GM12865 (cell line): ENCODE measurements at places on chromosomes 5 and 9.

GRCh38 chr9:134486596-134486995 is 155.0 kb upstream of the COL5A1 start:
- no peak for DNase-seq

DNA sequence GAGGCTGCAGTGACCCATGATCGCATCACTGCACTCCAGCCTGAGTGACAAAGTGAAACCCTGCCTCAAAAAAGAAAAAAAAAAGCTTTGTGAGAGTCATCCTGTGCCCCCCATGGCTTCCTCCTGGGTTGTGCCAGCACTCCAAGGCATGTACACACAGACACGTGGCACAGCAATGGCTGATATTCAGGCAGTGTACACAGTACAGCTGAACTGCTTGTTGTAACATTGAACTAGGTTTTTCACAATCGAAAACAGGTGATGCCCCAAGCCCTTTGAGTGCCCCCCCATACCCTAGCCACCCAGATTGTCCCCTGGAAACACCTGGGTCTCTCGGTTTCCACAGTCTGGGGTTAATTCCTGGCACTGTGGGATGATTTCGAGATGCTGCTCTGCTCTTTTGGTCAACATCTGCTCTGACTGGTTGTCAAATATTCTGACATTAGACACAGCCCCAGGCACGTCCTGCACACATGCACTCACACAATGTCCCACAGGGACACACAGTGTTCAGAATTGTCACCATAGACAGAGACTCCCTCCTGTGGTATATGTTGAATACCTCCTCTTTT is 9.2 kb downstream of the SPINK4 start:
- peak; percentile 58 for DNase-seq

DNA sequence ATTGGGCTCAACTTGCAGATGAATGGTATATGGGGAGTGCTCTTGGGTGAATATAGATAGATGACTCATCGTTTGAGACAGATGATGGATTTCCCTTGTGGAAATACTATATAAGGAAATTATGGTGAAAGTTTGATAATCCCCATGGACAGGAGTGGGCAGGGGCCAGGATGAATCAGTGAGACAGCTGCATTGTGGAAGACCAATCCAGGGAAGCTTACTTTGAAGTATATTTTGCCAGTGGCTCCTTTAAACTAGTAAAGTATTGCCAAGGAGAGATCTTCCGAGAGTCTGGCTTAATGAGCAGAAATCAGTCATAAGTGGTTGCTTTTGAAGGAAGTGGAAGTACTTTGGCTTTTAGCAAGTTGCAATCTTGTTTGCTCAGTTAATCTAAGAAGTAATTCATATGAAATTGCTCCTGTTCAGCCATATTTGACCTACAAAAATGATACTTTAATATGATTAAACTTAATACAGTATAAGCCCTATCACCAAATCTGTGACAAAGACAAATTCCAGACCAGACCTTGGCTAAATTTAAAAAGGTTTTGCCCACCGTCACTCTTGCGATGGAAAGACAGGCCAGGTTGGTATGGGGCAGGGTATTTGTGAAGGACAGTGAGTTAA is 9.3 kb upstream of the TNC start:
- no peak for DNase-seq

- DNase-seq, result no peak
Observed at GRCh38 chr5:16675806-16676205, 59.0 kb upstream of the RETREG1 start.

- no peak for DNase-seq
Observed at GRCh38 chr9:112408275-112408674, 28.4 kb downstream of the HSDL2 start.

DNA sequence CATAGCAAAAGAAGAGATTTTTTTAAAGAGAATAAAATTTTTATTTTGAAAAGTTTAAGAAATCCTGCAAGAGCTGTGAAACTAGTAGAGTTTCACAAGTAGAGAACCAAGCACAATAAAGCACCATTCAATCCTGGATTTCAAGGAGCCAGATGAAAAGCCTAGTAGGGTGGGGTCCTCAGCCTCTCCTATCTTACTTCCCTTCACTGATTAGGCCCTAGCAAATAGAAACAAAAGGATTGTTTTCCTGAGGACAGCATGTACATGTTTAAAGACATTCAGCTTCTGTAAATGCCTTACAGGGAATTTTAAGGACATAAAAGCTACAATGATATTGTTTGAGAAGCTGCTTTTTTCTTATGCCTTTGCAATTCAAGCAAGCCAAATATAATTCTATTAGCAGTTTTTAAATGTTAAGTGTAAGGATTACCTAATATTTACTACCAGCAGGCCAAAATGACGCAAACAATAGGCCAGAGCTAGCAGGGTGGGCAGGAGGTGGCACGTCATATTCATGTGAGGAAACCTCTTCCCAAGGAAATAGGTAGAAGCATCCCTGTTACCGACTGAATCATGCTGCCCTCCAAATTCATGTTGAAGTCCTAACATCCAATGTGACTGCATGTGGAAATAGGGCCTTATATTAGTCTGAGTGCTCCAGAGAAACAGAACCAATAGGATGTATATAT is 337.6 kb downstream of the MLLT3 start:
- DNase-seq, result no peak

DNA sequence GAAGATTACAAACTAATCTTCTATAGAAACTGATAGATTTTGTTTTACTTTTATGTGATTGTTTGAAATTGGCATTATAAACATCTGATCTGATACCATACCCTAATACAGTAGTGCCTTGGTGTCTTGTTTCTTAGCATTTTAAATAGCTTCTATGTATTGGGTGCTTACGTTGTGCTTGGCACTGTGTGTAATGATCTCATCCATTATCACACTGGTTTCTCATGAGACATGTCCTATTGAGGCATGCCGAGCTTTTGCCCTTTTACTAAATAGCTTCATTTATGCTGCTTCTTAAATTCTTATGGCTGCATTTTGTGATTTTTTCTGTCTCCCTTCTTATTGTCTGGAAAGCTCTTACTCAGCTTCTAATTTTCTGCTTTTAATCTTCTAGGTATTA is 48.2 kb upstream of the TLR4 start:
- DNase-seq, result no peak

DNA sequence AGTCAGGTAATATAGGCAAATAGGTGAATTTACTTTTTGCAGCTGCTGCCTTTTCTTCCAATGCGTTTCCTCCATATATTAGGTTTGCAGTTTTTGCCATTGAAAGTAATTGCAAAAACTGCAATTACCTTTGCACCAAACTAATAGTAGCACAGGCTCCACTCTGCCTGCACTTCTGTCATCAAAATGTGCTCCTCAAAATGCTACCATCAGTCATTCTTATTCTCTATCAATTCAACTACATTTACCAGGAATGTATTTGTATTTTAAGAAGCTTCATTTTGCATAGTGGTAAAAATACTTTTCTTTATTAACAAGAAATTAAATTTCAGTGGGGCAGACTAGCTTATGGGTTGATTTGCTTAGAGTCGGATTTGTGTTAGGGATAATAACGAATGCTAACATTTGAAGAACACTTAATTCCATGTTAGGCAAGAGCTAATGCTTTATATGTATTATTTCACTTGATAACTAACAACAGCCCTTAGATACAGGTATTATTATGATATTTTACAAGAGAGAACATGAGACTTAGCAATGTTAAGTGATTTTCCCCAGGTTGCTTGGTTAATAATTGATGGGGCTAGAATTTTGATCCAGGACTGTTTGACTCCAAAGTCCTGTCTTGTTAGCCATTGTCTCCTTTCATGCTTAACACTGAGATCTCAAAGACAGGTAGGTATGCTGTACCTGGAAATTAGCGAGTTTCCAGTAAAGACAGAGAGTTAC is 300.4 kb downstream of the MAN2A1 start:
- DNase-seq, result no peak

DNA sequence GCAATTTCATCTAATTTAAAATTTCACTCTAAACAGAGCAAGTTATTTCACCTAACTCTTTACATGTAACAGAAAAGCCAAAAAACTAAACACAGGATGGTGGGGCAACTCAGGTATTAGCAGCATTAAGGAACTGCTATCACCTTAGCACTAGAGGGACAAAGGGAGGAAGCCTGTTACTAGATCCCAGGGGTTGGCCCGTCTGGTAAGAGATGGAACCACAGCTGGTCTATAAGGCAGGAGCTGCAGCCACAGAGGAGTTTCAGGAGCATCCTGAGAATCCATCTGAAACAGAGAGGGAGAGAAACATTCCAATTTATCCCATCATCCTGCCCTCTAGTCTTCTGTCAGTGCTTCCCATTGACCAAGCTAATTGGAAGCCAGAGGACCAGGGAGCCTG is 300.3 kb downstream of the MRPS30 start:
- no peak for DNase-seq

- DNase-seq, result no peak
Observed at GRCh38 chr5:89534331-89534730, 651.3 kb upstream of the MEF2C start.

- DNase-seq, result no peak
Observed at GRCh38 chr5:58458141-58458742, 1.6 kb downstream of the PLK2 start.

- DNase-seq, result no peak
Observed at GRCh38 chr9:744046-744712, 97.3 kb upstream of the DMRT1 start.

GRCh38 chr9:14531341-14532269 is 161.6 kb downstream of the ZDHHC21 start:
- DNase-seq, result no peak

GRCh38 chr9:22107202-22108045 is 98.3 kb upstream of the CDKN2B start:
- no peak for DNase-seq

DNA sequence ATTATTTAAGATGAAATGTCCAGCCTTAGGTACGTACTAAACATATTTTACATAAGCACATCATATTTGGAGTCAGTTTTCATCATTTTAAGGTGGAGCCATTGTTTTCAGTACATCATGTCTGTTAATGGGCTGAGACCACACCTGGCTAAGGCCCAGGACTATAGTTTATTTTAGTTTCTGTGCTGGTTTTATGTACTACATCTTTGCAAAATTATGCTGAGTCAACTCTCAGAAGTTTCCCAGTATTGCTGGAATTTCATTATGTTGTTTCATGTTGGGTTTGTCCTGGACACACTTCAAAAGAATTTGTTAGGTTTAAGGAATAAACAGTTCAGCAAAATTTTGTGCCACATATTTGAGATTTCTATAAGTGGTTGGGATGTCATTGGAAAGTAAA is 171.2 kb downstream of the CCDC171 start:
- DNase-seq, result no peak

GRCh38 chr5:124678468-124678867 is 68.0 kb downstream of the ZNF608 start:
- DNase-seq, result no peak

DNA sequence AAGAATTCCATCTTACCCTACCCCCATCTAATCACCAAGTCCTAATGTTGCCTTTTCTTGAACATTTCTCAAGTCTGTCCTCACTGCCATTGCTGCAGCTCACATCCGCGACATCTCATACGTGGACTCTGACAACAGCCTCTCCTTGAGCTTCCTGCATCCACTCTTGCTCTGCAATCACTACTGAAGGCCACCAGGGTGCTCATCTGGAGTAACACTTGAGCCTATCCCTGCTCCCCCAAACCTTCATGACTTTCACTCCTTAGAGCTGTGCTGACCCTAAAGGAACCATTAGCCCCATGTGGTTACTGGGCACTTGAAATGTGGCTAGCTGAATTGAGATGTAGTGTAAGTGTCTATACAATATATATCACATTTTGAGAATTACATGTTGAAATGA is 46.4 kb upstream of the CTXN3 start:
- no peak for DNase-seq

GRCh38 chr5:81749192-81749560 is 1.7 kb downstream of the SSBP2 start:
- no peak for DNase-seq

DNA sequence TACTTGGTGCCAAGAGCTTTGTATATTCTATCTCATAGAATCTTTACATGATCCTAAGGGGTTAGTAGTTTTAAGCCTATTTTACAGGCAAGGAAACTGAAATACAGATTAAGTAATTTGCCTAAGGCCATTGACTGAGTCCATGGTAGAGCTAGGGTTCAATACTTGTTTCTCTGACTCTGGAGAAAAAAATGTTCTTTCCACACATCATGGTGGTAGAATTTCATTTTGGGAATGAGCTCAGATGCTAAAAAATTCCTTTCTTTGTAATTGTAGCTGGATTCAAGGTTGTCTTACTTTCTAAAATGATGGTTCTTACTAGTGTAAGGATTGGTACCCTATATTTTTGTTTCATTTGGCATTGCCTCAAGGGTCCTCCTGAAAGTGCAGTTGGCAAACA is 86.0 kb downstream of the ANKRD55 start:
- no peak for DNase-seq

DNA sequence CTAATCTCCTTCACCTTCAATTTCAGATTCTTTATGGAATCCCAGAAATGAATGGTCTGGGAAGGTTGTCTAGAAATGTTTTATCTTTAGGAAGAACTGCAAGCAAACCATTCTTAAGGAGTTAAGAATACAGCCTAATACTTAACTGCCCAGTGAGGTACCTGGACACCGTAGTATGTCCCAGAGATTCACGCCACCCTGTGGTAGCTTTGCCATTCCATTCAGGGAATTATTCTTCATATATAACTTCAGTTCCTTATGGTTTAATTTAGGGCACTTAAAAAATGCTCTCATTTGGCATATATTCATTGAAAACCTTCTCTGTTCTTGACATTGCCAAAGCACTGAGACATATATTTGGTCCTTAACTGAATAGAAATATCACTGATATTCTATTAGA is 49.7 kb downstream of the ACTBL2 start:
- no peak for DNase-seq

DNA sequence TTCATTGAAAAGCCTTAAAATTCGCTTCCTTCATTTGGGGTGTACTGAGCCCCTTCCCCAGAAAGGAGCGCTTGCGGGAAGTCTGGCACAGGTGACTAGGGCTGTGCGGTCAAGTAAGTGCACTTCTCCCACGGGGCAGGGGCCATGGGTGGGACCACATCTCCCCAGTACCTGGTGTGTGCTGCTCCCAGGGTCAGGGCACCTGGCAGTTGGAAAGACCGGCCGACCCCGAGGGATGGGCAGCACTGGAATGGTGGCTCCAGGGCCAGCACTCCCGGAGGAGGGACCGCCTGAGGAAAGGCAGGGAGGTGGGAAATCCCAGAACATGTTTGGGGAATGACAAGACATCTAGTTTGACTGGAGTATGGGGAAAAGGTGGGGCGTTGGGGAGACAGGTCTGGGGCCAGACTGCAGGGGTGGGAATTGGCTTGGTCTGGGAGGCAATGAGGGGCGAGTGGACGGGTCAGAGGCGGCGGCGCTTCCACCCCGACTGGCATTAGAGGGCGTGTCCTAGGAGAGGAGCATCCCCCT is 727 bp upstream of the GLIPR2 start:
- no peak for DNase-seq

GRCh38 chr9:30459156-30459555 is 1925.3 kb upstream of the ACO1 start:
- DNase-seq, result no peak

DNA sequence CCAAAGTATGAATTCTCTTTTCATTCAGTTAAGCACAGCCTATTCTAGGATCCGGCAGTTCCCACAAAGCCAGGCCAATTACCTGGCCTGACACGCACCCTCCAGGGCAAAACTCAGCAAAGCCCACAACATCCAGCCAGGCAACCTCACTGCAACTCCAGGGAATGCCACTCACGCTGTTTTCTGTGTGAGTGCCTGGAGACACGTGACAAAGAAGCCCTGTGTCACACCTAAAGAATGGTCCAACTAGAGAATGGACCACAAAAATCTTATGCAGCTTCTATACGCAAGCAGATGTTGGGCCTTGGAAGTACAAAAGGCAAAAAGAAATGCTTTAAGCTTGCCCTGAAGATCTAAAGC is 20.2 kb downstream of the RETREG1 start:
- no peak for DNase-seq

- no peak for DNase-seq
Observed at GRCh38 chr9:12271421-12271891, 421.7 kb upstream of the TYRP1 start.

GRCh38 chr5:72235725-72236124 is 84.3 kb downstream of the MRPS27 start:
- no peak for DNase-seq
